ENCODE measurements at places on chromosomes 5 and 9. TPM values are rescaled to one million over a fixed set of nuclear protein-coding genes. Genes with fewer than 3 reads are reported as not detected.
A peak's percentile ranks its signal among the peaks of the same experiment; 100 is the strongest.

- DNase-seq, result peak; percentile 70
These were observed 174.8 kb downstream of the FAM114A2 start for GRCh38 chr5:153863951-153864350.

- no peak for DNase-seq
These were observed 262.7 kb downstream of the CHSY3 start for GRCh38 chr5:130166839-130167490.

GRCh38 chr9:137157618-137158415 lies 12.0 kb downstream of the LRRC26 start:
- no peak for DNase-seq

NPR3 gene
- 0.23 TPM for total RNA-seq

- no peak for DNase-seq
These were observed 192.2 kb upstream of the C9orf72 start for GRCh38 chr9:27765266-27766072.

DNA sequence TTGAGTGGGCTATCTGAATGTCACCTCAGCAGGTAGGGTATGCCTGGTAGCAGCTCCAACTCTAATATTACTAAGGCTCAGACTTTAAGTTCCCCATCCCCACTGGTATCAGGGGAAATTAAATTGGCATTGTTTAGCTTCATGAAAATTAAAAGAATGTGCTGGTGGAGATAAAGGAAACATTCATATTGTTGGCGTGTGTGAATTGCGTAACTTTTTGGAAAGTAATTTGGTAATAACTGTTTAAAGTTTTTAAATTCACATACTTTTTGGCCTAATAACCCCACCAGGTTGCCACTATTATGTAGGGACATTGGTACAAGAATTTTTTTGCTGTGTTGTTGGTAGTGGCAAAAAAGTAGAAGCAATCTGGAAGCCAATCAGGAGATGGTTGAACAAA lies 29.4 kb downstream of the TNPO1 start:
- DNase-seq, result no peak

DNA sequence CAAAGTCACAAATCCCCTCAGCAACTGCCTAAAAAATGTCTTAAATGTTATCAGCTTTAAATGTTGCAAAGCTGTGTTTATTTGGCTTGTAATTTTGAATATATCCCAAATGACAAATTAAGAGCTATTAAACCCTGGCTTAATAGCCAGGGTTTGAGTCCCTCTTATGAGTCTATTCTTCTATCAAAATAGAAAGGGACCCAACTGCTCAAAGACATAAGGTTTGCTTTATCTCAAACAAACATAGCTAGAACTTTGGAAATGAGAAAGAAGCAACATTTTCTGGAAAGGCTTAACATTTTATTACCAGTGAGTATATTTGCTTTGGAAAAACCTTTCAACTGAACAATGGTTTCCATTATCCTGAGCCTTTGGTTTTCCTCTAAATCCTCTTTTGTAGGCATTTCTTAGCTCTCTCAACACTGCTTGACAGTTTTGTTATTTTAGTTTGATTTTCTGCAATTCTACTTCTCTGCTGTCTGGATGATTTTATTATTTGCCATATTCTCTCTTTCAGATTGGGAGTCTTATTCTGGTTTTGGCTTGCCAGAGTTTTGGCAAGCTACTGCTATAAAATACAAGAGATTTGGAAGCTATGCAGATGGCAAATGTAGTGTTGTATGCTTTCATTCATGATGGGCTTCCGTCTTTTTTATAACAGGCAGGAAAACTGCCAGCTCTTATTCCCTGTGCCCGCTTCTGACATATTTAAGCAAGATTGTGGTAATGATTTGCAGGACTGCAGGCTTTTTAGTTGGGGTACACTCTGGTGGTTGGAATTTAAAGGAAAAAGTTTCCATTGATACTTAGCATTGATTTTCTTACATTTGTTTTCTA lies 734.9 kb downstream of the DTWD2 start:
- no peak for DNase-seq

DNA sequence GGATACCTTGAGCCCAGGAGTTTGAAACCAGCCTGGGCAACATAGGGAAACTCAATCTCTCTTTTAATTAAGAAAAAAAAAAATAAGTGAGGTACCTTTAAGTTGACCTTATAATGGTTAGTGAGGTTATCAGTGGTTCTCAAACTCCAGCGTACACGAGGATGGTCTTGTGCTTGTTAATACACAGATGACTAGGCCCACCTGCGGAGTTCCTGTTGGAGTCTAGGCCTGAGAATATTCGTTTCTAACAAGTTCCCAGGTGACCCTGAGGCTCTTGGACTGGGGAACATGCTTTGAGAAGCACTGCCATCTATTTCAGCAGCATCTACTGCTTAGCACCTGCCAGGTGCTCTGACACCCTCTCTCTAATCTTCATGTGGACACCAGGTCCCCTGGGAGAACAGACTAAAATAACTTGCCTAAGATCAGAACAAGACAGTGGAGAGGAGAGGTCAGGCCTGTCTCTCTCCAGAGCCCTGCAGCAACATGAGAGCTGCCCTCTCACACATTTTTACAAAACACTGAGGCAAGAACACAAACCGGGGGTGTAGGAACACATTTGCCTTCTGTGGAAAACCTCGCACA lies 24.6 kb downstream of the TLE1 start:
- DNase-seq, result no peak

LRRTM2 gene
- total RNA-seq, result 0.89 TPM

GRCh38 chr5:91707521-91707841 lies 324.4 kb upstream of the ARRDC3 start:
- no peak for DNase-seq

TOR4A gene
- 4.4 TPM for total RNA-seq

GRCh38 chr5:4243479-4244264 lies 648.0 kb downstream of the IRX1 start:
- no peak for DNase-seq

DNA sequence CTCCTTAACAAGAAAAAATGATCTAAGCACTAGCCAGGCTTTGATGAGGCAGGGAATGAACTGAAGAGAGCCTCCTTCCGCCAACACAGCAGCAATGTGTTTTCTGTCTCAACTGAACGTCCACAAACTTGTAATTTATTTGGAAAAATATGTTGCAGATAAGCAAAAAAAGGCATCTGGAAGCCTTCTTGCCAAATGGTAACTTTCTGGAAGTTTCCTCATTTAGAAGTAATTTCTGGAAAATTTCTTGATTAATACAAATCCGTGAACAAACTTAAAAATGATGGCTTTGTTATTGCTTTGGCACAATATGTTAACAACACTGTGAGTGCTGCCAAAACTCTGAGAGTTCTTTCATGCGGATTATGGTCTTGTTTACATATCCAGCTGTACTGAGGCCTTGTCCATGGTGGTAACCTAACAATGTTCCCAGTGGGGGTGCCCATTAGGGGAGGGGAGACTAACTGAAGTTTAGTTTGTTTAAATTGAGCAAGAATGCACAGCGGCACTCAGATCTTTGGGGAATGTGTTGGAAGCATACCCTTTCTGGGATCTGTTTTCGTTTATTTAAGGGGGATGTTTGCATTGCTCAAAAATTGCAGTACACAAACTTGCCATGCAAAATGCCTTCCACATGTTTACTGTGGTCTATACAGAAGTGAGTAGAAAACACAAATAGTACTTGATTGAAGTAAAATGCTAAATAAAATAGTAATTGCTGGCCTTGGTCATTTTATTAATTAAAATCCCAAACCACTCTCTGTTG lies 334.7 kb downstream of the NR2F1-AS1 start:
- peak; percentile 80 for DNase-seq

DNA sequence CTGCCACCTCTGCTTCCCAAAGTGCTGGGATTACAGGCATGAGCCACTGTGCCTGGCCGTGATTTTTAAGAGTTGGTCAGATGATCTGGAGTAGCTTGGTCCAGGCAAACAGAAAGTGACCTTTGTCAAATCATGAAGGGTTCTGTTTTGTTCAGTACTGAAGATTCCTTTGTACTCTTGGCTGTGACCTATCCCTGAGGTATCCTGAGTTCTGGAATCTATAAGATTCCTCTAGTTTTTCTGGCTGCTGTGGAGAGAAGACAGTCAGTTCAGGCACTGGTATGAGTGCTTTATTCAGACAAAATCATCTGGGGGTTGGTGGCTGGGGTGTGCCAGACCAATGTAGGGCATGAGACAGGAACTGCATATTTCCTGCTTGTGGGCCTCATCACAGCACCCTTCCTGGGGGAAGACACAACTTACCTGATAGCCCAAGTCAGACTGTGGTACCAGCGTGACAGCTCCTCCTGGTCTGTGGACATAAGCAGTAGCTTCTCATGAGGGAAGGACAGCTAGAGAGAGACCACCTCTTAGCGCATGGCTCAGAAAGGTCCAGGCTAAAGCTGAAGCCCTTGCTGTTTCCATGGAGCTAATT lies 3.1 kb downstream of the ARHGEF39 start:
- no peak for DNase-seq

DNA sequence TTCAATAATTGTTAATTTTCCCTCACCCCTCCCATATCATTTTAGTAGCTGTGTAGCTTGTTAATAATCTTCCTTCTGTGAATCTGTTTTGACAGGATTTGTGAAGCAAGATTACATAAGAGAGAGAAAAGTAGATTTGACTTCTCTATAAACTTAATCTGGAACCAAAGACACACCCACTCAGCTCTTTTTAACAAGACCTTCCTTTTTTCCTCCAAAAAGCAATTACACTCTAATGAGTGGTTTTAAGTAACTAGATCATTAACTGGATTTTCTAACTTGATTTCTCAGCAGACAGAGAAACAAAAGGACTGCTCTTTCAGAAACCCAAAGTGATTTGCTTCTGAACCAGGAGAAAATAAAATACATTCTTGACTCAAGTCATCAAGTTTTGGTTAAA lies 21.9 kb downstream of the RFK start:
- DNase-seq, result no peak

CHSY3 gene
- 1.9 TPM for total RNA-seq

CDKN2AIPNL gene
- 62.4 TPM for total RNA-seq

DNA sequence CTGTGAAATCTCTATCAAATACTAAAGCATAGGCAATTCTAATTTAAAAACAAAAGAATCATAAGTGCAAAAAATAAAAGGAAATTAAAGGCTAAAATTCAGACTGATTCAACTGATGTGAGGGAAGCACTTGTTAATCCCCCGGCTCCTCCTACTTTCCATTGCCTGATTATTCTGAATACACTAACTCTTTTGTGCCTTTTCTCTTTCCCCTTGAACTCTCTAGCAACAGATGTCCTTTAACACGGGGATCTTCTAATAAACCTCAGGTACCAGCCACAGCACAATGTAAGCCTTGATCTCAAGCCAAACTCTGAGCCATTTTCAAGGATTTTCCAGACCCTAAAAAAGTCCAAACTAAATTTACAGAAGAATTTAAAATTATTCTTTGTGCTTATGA lies 61.5 kb downstream of the KCNV2 start:
- DNase-seq, result peak; percentile 64

- DNase-seq, result no peak
These were observed 4.6 kb downstream of the RALGPS1 start for GRCh38 chr9:126919193-126919592.

GRCh38 chr5:31211098-31211497 lies 17.6 kb downstream of the CDH6 start:
- no peak for DNase-seq

- DNase-seq, result no peak
These were observed 100.3 kb upstream of the LMX1B start for GRCh38 chr9:126513159-126514036.

- no peak for DNase-seq
These were observed 18.5 kb downstream of the NAIF1 start for GRCh38 chr9:128048663-128049062.

DNA sequence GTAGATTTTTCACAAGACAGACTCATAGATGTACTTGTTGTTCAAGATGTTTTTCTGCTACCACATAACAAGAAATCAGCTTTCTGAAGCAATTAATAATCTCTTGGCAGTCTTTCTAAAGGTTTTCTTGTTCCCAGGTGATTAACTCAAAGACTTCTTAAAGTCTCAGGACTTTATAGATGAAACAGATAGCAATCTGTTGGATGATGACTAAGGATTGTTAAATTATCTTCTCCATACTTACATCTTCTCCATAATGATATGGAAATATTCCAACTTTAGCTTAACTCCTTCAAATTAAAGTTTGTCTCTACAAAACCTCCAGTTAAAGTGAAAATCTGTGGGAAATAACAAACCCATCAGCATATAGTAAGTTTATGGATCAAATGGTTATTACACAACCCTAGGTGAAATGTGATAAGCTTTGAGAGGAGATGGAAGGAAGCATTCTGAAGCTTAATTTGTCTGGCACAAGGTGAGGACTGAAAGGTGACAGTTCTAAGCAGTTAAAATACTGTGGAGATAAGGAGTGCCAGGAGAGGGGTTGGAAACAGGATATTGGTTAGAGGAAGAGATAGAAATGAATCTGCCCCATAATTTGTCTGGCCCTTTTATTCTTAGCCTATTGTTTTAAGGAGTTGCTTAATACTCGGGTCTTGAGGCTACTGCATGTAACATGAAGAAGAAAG lies 326.7 kb downstream of the ADGRV1 start:
- DNase-seq, result no peak

NEUROG1 gene
- total RNA-seq, result not detected

GRCh38 chr9:31574006-31574765 lies 810.3 kb upstream of the ACO1 start:
- DNase-seq, result no peak

ZFP37 gene
- 10.1 TPM for total RNA-seq

PCDHB11 gene
- total RNA-seq, result 8.9 TPM

DNA sequence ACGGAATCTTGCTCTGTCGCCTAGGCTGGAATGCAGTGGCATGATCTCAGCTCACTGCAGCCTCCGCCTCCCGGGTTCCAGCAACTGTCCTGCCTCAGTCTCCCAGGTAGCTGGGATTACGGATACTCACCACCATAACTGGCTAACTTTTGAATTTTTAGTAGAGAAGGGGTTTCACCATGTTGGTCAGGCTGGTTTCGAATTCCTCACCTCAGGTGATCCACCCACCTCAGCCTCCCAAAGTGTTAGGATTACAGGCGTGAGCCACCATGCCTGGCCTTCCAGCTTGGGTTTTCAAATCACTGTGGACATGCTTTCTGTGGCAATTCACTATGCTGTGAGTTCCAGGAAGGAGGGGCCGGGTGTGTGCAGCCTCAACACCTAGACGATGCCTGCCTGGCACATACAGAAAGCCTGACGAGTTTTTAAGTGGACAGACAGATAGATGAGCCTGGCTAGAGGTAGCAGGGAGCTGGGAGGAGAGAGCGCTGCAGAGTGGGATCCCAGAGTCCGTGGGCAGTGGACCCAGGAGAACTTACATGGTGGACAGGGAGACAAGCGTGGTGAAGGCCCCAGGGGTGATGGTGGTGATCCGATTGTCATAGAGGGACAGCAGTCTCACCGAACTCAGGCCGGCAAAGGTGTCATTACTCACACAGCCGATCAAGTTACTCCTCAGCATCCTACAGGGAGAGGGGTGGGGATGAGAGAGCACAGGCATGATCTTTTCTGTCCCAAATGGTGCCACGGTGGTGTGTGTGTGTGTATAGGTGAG lies 173.4 kb upstream of the PANK3 start:
- no peak for DNase-seq

- DNase-seq, result no peak
These were observed 104.0 kb downstream of the RGS3 start for GRCh38 chr9:113567361-113568080.

- DNase-seq, result no peak
These were observed 62.4 kb downstream of the MEF2C start for GRCh38 chr5:88820581-88820980.
